ENCODE measurements at places on chromosomes 2 and 18.

DNA sequence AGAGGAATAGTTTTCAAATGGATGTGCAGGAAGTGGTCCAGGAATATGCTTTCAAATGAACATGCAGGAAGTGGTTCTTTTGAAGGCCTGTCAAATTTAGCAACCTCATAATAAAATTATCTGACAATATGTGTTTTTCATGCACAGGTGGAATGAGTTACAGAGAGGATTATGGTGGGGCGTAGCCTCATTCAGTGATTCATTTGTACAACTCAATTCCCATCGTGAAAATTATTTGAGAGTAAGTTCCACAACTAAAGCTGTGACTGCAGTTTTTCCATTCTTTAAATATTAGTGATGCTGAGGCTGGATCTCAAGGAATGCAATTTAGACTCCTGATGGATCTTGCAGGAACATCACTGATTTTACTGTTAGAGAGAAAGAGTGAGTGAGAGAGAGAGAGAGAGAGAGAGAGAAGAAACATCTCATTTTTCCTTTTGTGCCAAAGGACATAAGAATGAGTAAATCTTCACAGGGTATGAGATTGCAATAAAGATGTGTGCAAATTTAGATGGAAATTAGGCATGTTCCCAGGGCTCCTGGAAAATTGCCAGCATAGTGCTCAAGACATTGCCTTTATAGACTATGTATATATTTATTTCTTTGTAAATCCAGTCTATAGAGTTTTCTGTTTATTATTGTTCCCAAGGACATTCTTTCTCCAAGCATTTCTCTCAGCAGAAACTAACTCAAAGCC is 394.9 kb upstream of the ZEB2 start:
- DNase-seq = no peak

DNA sequence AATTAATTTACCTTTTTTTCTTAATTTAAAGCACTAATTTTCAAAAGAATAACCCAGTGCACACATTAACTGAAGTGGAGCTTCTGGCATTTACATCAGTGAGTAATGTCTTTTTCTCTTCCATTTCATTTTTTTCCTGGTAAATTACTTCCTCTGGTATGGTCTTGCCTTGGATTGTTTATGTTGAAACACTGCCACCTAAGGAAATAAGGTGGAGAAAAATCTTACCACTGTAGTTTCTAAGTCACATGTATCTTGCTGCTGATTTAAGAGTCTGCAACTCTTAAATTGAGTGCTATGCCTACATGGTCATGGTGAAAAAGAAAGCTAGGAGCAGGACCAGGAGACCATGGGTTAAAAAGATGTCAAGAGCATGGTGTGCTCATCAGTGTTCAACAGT is 51.0 kb downstream of the TTC27 start:
- DNase-seq = no peak

- no peak for DNase-seq
These were observed 128.1 kb downstream of the BIRC6 start for GRCh38 chr2:32484937-32485336.

- DNase-seq = no peak
These were observed 75.6 kb upstream of the CERS6 start for GRCh38 chr2:168380500-168380899.

DNA sequence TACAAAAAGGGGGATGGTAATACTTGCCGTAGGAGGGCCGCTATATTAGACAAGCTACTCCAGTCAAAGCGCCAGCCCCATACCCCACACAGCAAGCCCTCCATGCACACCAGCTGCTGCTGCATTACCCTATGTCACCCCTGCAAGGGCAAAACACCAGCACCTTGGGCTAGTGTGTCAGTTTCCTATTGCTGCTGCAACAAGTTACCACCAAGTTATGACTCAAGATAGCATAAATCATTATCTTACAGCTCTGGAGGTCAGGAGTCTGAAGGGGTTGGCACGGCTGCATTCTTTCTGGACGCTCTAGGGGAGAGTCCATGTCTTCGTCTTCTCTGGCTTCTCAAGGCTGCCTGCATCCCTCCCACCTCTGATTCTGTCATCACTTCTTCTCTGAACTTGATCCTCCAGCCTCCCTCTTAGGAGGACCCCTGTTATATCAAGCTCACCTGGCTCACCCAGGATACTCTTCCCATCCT is 88.6 kb upstream of the ACAA2 start:
- DNase-seq = no peak

- DNase-seq = no peak
These were observed 243.3 kb upstream of the KCNJ3 start for GRCh38 chr2:154455166-154455565.

GRCh38 chr18:10006311-10006893 is 92.6 kb downstream of the VAPA start:
- no peak for DNase-seq

DNA sequence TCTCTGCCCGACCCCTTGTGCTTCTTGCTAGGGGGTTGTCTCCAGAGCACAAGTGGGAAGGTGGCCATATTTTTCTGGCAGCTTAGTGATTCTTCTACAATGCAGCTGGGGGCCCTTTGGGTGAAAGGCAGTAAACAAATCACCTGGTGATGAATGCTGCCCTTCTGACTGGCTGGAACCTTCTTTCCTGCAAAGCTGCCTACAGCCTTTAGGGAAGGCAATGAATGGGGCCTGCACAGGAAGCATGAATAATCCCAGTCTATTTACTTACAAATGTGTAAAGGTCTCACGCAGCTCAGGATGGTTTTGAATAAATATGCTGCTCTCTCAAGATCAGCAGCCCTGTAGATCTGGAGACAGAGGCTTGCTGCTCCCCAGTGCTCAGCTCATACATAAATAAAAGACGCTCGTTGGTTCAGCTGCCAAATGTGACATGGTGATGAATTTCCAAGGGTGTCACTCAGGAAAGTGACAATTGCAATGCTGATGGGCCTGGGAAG is 289.2 kb downstream of the TDRD15 start:
- no peak for DNase-seq

- DNase-seq = no peak
These were observed 75.7 kb downstream of the DOCK10 start for GRCh38 chr2:224966613-224967012.

- DNase-seq = no peak
These were observed 181.1 kb upstream of the COPS8 start for GRCh38 chr2:236904389-236905263.

- DNase-seq = no peak
These were observed 151.5 kb downstream of the MSH2 start for GRCh38 chr2:47554311-47554905.

DNA sequence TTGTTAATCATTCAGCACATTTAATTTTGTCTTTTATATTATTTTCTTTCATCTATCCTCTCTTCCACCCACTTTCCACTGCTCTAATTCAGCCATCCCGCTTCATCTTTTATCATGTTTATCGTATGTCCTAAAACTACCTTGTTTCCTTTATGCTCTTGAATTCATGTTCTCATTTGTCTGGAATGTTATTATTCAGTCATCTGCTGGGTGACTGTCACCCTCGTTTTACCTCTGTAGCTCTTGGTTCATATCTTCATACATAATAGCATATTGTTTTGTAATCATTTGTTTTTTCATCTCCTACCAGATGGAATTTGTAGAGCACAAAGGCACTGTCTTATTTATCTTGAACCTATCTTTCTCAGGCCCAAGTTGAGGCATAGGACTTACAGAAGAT is 37.0 kb downstream of the SMCHD1 start:
- no peak for DNase-seq

- peak; percentile 73 for DNase-seq
These were observed 34.4 kb downstream of the ITGA6 start for GRCh38 chr2:172461591-172462372.

- no peak for DNase-seq
These were observed 290.8 kb downstream of the DYSF start for GRCh38 chr2:71743995-71744675.
